ENCODE measurements at places on chromosomes 3 and 15.

DNA sequence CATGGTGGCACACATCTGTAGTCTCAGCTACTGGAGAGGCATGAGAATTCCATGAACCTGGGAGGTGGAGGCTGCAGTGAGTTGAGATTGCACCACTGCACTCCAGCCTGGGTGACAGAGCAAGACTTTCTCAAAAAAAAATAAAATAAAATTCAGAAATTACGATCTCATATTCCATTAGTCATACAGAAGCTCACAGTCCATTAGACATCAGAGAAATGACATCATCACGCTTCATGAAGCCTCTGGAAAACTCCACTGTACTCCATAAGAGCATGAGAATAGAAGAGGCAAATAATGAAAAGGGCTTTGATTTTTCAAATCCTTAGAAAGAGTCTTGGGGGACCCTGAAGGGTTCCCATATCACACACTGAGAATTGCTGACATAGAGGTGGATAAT is 145.0 kb upstream of the MITF start:
- no peak for DNase-seq

DNA sequence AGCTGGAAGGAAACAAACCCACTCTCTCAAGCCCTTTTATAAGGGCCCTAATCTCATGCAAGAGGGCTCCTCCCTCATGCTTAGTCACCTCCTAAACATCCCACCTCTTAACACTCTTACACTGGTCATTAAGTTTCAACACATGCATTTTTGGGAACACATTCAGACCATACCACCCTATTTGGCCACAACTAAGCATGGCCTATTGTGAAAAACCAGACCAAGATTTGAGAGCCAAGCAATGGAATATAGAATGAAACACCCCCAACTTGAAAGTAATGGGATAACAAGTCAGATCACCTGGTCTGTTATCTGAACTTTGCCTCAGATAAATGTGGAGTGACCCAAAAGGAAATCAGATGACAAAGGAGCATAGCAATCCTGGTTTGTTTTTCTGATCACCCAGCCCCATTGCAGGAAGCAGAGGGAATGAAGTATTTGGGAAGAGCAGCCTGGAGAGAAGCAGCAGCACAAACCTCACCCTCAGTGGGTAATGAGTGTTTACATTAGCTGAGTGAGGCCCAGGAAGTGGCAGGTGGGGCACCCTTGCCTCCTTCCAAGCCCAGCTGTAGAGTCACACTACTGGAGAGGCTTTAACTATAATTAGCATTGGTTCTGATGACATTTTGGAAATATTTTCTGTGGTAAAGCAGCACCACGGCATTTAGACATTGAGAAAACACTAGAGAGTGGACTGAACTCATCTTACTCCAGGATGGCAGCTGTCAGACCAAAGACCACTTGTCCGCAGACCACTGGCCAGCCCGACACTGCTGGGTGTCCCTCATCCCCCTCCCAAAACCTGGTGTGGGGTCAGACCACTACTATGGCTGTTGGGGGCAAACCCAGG is 48.8 kb upstream of the PRTG start:
- DNase-seq: no peak

GRCh38 chr3:69324362-69325025 is 61.4 kb downstream of the FRMD4B start:
- DNase-seq: no peak

DNA sequence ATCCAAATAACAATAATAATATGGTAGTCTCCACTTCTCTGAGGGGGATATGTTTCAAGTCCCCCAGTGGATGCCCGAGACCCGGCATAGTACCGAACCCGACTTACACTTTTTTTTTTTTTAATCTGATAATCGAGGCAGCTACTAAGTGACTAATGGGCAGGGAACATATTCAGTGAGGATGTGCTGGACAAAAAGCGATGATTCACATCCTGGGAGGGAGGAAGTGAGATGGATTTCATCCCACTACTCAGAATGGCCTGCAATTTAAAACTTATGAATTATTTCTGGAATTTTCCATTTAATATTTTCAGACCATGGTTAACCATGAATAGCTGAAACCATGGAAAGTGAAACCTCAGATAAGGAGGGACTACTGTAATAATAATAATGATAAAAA is 49.5 kb upstream of the SELENOK start:
- DNase-seq: no peak

DNA sequence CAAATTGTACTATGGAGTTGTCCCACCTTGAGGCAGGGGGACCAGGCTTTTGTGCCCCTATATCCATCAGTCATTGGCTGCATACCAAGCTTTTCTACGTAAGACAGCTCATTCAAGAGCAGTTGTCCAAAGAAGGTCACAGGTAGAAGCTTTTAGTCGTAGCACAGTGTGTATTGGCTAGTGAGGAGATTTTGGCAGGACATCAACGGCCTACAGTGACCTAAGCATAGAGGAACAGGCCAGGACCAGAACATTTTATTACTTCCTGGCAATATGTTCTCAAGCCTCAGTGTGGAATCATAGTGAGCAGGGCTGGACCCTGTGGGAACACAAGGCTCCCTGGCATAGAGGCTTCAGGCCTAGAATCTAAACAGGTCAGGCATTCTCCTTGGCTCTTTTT is 105.4 kb upstream of the ANKRD28 start:
- no peak for DNase-seq

- no peak for DNase-seq
Measured at GRCh38 chr15:65868546-65869125, 655 bp upstream of the RAB11A start.

DNA sequence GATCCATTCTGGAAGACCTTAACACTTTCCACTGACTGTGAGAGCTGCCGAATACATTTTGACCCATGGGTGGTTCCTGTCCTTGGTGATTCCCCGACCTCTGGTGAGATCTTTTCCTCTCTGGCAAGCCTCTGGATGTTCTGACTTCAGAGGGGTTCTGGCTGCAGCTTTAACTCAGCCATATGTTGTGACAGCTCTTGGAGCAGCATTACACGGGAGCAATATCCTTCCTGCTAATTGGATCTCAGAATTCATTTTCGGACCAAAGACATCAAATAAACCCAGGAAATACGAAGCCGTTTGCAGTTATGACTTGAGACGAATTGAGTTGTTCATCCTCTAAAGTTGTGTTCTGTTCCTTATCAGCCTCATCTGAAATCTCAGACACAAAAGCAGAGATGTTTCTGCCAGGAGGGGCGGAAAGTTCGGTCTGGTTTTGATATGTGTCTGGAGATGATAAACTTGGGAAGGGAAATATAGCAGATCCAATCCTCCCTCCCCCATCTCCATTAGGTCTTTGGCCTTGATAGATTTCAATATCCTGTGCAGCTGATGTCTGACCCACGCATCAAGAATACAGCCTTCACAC is 10.0 kb downstream of the TMEM158 start:
- DNase-seq: no peak

- DNase-seq: no peak
Measured at GRCh38 chr15:83991163-83991562, 244.4 kb upstream of the GOLGA6L4 start.

- no peak for DNase-seq
Measured at GRCh38 chr3:67630666-67631362, 23.6 kb downstream of the SUCLG2 start.

DNA sequence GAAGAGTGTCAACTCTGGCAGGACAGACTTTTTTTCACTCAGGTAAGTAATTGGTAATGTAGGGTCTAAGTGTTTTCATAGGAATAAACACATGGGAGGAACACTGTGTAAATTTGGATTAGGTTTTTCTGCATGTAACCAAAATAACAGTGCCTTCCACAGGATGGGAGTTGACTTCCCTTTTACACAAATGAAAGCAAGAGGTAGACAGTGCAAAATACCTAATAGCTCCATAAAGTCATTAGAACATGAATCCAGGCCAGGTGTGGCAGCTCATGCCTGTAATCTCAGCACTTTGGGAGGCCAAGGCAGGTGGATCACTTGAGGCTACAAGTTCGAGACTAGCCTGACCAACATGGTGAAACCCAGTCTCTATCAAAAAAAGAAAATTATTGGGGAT is 25.5 kb upstream of the MYO1E start:
- no peak for DNase-seq

DNA sequence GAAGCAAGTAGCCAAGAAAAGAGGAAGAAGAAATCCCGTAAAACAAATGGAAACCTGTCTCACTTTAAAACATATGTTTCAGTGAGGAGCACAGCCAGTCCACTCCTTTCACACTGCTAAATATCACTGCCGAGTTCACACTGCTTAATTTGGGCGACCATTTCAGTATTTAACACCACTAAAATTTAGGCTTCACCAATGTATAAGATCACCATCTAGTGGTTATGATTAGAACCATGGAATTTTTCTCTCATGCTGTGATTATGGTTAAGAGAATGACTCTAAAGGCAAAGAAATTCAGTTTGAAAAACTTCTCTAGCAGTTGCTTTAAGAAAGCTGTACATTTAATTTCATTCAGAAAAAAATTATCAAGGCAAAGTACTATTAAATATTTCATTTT is 16.6 kb downstream of the SLC4A7 start:
- DNase-seq: no peak

- no peak for DNase-seq
Measured at GRCh38 chr15:77657634-77658238, 25.0 kb upstream of the LINGO1 start.

DNA sequence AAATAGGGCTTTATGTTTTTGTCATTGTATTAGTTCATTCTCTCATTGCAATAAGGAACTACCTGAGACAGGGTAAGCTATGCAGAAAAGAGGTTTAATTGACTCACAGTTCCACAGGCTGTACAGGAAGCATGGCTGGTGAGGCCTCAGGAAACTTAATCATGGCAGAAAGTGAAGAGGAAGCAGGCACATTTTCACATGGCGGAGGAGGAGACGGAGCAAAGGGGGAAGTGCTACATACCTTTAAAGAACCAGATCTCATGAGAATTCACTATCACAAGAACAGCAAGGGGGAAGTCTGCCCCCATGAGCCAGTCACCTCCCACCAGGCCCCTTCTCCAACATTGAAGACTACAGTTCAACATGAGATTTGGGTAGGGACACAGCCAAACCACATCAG is 25.6 kb downstream of the CEP63 start:
- DNase-seq: no peak

DNA sequence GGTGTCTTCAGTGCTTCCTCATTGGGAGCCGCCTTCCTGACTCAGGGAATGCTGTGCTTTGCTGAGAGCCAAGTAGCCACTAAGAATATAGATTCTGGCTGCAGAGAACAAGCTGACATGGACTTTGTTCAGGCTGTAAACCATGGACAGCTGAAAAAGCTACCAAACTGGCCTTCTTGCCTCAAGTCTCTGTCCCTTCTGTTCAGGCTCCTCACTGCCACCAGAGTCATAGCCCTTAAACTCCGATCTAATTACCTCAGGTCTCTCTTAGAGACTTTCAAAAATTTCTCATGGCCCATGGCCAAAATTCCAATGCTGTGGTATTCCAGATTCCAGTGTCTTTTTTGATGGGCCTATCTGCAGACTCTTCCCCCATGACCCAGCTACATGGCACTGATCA is 19.4 kb upstream of the PTX3 start:
- no peak for DNase-seq

GRCh38 chr3:82509951-82510603 is 748.6 kb upstream of the GBE1 start:
- DNase-seq: no peak

DNA sequence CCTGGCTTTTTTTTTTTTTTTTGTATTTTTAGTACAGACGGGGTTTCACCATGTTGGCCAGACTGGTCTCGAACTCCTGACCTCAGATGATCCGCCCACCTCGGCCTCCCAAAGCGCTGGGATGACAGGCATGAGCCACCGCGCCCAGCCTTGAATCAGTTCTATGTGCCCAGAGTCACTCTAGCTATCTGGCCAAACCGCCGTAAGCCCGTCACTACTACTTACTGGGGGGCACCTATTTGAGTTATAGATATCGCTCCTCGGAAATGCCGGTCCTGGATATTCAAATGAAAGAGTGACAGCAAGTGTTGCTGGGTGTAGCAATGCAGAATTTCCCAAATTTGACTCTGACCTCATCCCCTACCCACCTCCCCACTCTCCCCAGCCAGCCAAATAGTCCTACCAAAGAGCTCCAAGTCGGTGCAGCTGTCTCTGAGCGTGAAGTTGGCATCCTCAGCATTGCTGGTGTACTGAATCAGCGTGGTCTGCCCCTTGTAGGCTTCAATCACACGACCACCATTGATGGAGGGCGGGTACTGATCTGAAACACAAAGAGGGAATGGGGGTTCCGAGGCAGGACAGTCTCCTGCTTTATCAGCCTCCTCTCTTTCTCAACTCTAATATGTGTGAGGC is 38.1 kb downstream of the MUC20 start:
- DNase-seq: no peak

DNA sequence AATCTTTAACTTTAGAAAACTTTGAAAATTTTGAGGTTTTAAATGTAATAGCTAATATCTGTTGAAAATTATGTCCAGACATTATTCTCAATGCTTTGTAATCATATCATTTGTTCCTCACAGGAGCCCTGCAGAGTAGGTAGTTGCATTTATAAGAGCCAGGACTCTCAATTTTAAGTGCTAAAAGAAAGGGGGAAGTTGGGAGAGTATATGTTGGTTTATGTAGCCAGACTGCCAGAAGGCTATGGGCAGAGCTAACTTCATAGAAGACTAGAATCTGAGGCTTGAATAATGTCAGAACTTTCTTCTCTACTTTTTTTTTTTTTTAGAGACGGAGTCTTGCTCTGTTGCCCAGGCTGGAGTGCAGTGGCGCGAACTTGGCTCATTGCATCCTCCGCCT is 9.1 kb downstream of the VPS8 start:
- DNase-seq: no peak
